ENCODE measurements at places on chromosomes 7 and 10.
A peak's percentile ranks its signal among the peaks of the same experiment; 100 is the strongest.

- DNase-seq: no peak
These were observed 100.6 kb downstream of the MICU1 start for GRCh38 chr10:72525277-72525676.

GRCh38 chr10:123645016-123645415 is 21.1 kb upstream of the GPR26 start:
- no peak for DNase-seq

- DNase-seq: no peak
These were observed 3.2 kb downstream of the NYAP1 start for GRCh38 chr7:100486753-100487446.

- no peak for DNase-seq
These were observed 461 bp upstream of the ETV1 start for GRCh38 chr7:13989949-13990305.

DNA sequence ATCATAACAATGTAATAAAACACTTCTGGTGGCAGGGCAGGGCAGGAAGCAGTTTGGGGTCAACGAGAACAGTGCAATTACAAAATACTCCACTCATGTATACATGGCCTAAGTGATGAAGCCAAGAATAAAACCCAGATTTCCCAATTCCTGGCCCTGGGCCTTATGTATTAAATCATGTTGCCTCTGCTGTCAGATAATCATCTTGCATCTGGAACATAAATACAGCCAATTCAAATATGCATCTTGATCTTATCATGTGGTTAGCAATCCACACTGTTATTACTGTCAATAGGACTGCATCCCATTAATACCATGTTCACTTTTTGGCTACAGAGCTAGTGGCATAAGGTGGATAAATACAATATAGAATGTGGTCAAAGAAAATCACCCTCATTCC is 186.5 kb upstream of the SLC25A13 start:
- DNase-seq: no peak

DNA sequence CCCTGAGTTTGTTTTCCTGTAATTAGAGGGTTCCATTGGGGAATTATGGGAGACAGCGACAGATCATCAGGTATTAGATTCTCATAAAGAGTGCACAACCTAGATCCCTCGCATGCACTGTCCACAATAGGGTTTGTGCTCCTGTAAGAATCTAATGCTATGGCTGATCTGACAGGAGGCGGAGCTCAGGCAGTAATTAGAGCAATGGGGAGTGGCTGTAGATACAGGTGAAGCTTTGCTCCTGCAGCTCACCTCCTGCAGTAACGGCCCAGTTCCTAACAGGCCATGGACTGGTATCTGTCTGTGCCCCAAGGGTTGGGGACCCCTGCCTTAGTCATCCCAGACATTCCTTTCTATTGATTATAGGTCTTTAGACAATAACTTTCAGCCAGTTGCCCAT is 894 bp upstream of the ZSCAN21 start:
- no peak for DNase-seq

GRCh38 chr7:120857588-120858573 is at the start of gene TSPAN12:
Gene TSPAN12 (minus strand): TSS chr7:120858144. CDS start chr7:120856763, 1,381 bp downstream.
- DNase-seq: peak; percentile 92

- no peak for DNase-seq
These were observed 3.8 kb downstream of the ZNF655 start for GRCh38 chr7:99562114-99562784.

DNA sequence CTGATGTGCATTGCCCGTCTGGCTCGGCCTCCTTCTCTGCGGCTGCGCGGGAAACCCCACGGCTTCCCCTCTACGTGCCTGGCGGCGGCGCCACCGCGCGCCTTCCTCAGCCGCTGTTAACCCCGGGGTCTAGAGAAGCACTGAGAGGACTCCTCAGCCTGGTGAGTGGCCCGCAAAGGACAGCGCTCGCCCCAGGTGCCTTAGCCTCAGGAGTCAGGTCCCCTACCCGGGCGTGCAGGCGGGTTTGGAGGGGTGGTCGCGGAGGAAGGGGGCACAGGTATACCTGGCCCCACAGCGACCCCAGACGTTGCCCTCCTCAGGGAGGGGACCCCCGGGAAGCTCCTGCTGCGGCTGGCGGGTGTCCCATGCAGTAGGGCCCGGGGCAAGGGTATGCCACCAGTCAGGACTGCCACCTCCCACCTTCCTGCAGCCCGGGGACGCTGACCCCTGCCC is 51.0 kb downstream of the ARL5B start:
- no peak for DNase-seq

DNA sequence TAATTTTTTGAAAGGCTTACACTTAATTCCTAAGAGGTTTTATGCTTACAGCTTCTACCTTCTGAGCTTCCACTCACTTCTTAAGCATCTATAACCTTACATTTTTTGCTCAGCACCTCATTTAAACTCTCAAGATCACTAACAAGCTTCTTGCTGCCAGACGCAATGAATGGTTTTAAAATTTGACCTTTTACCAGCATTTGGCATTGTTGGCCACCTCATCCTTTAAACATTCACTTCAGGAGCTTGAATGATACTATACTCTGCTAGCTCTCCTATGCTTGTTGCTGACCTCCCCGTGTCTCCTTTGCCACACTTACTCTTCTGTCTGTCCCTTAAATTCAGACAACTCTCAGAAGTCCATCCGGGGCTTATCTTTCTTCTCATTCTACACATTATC is 37.7 kb upstream of the ODAD2 start:
- DNase-seq: no peak

DNA sequence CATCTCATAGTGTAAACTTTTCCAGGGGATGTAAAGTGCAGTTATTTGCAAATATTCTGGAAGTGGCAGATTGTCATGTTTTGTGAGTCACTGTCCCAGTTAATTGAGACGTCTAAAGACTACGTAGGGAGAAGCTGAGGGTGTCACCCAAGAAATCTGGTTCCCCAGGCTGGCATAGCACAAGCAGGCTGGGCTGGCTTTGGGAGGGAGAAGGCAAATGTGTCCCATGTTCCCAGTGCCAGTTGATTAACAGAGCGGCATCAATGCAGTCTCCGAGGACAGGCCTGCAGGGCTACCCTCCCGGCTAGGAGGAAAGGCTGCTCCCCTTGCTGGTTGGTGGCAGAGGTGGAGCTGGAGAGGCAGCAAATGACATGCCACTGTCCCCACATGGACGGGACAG is 388.3 kb upstream of the MKI67 start:
- no peak for DNase-seq

DNA sequence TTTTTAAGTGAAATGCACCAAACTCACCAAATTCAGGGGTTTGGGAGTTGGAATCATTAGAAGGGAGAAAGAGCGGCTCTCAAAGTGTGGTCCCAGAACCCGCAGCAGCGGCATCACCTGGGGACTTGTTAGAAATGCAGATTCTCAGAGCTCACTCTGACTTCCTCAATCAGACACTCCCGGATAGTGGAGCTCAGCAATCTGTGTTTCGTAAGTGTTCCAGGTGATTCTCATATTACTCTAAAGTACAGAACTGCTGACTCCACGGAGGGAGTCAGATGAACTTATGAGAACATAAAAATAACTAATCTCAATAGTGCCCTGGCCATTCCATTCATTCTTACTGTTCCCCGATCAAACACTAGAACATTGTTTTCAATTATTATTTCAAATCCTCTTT is 358.7 kb upstream of the MYO3A start:
- no peak for DNase-seq

DNA sequence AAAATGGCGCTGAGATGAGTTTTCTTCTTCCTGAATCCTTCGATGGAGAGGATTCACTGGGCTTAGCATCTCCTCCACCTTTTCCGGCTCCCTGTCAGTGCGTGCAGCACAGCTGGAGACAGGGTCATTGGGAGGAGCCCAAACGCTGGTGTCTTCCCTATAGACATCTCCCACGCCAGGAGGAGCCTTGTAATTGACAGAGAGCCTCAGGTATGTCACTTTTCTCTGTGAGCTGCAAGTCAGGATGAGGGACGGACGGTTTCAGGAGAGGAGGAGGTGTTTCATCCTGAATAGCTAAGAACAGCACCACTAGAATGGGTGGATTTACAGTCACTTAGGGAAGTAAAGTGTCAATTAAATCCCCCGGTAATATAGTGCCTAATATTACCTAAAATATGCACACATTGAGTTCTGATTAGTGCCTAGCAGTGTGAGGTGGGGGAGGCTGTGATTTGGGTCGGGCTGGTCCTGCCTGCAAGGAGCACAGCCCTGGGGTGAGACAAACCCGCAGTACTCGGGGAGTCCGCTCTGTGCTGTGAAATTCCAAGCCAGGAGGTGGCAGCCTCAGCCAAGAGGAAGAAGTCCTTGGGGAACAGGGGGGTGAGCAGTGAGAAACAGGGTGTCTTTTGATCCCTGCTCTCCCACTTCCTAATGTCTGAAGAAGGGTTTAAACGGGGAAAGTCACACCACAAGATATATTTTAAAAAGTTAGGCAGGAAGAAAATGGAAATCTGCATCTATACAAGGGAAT is 28.2 kb downstream of the IL15RA start:
- DNase-seq: peak; percentile 81

- no peak for DNase-seq
These were observed 24.9 kb downstream of the CYP17A1 start for GRCh38 chr10:102812231-102812876.

- DNase-seq: peak; percentile 81
These were observed 16.8 kb downstream of the TRIM8 start for GRCh38 chr10:102660888-102661657.

DNA sequence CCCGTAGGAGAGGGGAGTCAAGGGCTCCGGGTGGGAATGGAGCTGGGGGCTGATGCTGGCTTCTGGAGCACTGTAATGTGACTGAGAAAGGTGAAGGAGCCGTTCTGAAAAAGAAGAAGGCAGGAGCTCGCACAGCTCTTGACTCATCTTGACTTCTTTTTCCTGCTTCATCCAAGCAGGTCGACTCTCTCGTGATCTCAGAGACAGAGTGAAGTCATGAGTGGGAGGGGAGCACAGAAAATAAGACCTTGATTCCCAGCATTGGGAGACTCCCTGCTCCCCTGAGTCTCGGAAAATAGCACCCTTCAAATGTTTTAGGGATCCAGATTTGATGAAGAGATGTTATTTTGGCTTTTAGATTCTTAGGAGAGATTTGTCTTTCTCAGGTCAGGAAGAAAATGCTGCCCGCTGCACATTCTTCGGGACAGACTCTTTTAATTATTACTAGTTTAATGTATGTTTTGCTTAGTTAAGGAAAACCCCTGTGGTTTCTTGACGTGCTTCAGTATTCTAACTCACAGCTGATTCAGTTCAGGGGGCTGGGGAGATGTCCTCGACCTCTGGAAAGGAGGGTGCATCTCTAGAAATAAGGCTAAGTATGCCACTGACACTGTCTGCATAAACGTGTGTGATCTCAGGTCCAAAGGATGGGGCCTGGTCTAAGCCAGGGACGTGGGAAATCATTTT is 34.1 kb downstream of the EGFR start:
- no peak for DNase-seq

DNA sequence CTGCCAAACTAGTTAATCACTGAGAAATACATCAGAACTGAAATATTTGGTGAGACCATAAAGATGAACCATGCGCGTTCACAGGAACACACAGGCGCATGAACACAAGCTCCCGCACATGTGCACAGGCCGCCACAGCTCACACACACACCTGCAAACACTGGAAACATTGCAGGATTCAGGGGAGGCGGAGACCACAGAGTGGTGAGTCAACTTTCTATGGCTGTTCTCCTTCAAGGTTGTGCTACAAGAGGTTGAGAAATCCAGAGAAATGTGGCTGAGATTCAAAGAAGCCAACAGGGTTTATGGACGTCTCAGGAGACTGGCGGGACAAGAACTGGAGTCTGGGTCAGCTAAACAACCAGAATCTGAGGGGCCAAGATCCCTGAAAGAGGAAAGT is 17.8 kb downstream of the ESYT2 start:
- DNase-seq: peak; percentile 50

- peak; percentile 92 for DNase-seq
These were observed 729 bp downstream of the DNAJB6 start for GRCh38 chr7:157337316-157338149.

GRCh38 chr7:121138262-121138933 is 149.9 kb downstream of the CPED1 start:
- no peak for DNase-seq

- no peak for DNase-seq
These were observed 442.1 kb upstream of the FOXK1 start for GRCh38 chr7:4240042-4240441.

DNA sequence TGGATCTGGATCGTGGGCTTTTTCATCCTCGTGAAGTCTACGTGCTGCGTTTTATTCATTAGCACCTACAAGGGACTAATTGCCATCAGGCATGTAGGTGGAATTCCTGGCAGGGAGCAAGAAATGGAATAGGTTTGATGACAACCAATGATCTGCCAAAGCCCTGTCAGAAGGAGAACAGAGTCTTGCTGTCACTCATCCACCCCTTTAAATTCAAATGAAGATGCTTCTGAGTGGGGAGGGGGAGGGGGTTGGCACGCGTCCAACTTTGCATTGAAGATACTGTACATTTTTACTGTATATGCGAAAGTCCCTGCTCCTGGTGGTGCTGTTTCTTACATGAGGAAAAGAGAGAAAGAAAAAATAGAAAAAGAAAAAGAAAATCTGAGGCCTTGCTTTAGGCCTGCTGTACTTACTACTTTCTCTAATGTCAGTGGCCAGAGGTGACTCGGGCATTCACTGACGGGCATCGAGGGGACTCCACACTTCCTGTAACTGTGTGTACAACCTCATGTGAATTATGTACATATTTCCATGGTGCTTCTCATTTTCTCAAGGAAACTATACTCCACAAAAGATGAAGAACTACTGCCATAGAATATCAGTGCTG is 569.1 kb downstream of the INHBA start:
- DNase-seq: no peak

- DNase-seq: no peak
These were observed 13.4 kb upstream of the RASSF4 start for GRCh38 chr10:44946205-44946604.

- DNase-seq: peak; percentile 19
These were observed 145.0 kb upstream of the CALCR start for GRCh38 chr7:93719546-93719945.

DNA sequence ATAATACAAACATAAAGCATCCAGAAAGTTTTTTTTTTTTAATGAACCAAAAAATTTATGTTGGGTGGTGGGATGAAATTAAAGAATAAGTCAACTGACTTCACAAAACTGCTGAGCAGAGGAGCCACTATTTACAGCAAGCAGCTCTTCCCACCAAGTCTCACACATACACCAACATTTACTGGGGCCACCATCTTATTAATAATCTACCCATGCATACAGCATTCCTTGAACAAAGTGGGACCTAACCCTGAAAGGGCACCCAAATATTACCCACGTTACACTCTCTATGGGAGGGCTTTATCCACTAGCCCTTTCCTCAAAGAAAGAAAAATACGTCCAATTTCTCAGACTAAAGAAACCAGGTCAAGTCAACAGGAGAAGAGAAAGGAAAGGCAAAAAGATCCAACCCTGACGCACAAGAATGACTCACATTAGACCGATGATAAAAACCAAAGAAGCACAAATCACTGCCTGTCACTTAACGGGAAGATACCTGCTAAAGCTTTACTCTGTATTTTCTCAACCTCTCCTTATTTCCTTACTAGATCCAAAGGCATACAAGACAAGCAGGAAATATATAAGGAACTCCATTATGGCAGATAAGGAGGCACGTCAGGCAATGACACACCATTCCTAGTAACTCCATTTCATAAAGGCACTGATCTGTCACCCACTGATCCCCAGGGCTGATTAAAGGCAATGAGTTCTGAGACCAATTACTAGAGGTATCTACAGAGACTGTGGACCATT is 141.8 kb upstream of the ASAH2 start:
- DNase-seq: no peak

- no peak for DNase-seq
These were observed 101.1 kb downstream of the MAGI2 start for GRCh38 chr7:79352323-79352722.

Data from GM03348 (cell line).